ENCODE measurements at places on chromosomes 11 and 22. TPM values are rescaled to one million over a fixed set of nuclear protein-coding genes. Genes with fewer than 3 reads are reported as not detected.

Gene RFPL2
- total RNA-seq: not detected

Gene MOGAT2
- total RNA-seq: not detected

Gene PHF21B
- total RNA-seq: 0.33 TPM

Gene IL10RA
- 5.3 TPM for total RNA-seq

Gene NXPE2
- not detected for total RNA-seq

Gene LDHA
- 456 TPM for total RNA-seq

Gene OR5M11
- total RNA-seq: not detected

Gene STX5
- total RNA-seq: 26.3 TPM

Gene CBLIF
- total RNA-seq: not detected

Gene SLC6A5
- total RNA-seq: not detected

Gene MIAT
- total RNA-seq: 0.67 TPM

Gene KIF18A
- 4.6 TPM for total RNA-seq

Gene APOBEC3G
- total RNA-seq: 10.2 TPM
